ENCODE measurements at places on chromosomes 1 and 21.

GRCh38 chr1:29563571-29563970 is 327.2 kb downstream of the PTPRU start:
- no peak for DNase-seq

- no peak for DNase-seq
Observed at GRCh38 chr1:219476716-219477115, 136.2 kb downstream of the ZC3H11B start.

DNA sequence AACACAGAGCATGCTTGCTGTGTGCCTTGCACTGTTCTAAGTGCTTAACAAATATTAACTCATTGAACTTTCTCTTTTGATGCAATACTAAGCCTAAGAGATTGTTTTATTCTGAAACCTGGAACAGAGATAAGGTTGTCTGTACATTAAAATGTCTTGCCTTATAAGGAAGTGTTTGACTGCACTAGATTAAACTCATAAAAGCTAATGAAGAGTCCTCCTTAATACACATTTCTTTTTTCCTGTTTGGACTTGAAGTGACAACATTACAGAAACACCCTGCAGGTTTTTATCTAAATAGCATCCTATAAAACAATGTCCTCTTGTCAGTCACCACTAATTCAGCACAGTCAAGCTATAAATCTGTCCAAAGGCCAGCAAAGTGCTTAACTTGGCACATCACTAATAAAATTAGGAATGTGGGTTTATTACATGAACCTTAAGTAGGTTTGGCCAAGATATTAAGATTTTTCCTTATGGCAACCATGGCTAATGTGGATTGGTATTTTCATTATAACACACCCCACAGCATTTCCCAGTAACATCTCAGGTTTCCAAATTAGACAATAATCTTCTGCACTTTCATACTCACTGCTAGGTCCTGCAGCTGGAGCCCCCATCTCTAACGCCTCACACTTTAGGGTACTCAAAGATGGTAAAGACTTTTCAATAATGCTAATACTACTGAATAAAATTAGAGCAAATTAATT is 389.7 kb downstream of the LMO4 start:
- no peak for DNase-seq

DNA sequence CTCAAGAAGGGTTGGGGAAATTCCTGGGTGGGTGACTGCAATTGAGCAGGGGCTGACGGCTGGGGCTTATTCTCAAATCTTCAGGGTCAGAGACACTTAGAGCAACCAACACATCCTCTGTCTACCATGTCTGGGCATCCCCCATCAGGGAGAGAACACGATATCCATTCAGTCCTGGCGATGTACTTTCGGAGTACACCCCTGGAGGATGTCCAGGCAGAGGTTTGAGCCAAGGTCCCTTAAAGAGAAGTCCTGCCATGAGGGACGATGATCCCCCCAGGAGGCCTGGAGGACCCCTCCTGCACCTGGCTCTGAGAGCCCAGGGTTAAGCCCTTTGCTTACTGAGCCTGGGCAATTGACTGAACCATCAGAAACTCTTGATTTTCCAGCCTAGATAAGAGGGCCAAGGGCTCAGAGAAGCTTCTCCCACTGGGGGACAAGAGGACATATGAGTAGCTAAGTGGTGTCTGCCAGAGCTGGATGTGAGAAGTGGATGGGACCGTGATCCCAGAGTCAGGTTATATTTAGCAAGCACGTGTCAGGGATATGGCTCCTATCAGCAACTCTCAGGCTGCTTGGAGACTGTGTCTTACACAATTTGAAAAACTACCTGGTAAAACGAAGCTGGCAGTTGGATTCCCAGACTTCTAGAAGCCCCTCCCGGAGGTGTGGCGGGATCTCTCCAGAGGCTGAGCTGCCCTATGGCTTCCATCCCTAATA is 253.3 kb upstream of the VAMP3 start:
- DNase-seq = no peak

GRCh38 chr1:169012416-169012815 is 94.1 kb upstream of the ATP1B1 start:
- no peak for DNase-seq

Measured in stimulated activated CD8-positive, alpha-beta memory T cell treated with anti-CD3 and anti-CD28 coated beads, Interleukin-2, amount 100 ng/mL, for 48 hours (primary cell).